ENCODE measurements at places on chromosomes 16 and 17.

DNA sequence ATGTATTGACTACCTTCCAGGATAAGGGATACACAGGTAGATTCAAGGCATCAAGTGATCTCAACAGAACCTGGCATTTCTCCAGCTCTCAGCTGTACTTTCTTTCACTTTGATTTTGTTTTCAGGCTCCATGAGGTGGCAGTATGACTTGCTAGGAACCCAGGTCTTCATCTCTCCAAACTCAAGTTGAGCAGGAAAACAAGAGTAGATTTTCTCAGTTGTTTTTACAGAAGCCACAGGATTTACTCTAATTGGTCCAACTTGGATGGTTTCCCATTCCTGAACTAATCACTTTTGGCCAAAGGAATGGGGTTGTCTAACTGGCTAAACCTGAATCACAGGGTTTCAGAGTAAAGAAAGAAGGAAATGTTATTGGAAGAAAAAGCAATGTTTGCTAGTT, 146.6 kb downstream of the TRIM37 start:
- DNase-seq = no peak

DNA sequence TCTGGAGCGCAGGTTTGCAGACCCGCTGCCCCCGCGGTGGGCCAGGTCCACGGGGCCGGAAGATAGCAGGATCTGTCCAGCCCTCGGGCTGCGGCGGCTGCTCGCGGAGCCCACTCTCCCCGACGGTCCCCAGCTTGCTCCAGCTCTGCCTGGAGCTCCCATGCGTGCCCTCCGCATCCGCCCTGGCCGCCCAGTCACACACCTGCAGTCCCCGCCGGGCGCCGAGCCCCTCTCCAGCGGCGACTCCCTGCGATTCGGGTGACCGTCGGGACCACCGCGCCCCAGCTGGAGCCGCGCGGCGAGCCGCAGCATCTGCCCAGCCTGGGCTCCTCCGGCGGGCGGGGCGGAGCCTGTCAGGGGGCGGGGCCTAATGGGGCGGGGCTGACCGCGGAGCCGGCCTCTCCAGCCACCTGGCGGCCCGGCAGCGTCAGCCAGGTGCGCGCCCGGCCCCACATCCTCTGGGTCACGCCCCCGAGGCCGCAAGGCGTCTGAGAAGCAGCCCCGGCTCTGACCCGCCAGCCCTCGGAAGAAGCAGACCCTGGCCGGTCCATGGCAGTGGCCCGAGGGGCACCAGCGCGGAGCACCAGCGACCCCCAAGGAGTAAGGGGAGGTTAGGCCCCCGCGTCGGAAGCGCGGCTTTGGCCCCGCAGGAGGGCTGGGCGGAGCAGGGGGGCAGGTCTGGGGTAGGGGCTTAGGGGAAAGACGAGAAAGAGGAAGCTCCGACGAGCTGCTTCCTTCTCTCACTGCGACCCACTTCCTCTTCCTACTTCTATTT, at the start of gene PIK3R5:
PIK3R5 (minus strand) TSS at position 314 of the 775 bp plus-strand sequence. CDS start 54,213 bp downstream, outside the sequence.
- no peak for DNase-seq

DNA sequence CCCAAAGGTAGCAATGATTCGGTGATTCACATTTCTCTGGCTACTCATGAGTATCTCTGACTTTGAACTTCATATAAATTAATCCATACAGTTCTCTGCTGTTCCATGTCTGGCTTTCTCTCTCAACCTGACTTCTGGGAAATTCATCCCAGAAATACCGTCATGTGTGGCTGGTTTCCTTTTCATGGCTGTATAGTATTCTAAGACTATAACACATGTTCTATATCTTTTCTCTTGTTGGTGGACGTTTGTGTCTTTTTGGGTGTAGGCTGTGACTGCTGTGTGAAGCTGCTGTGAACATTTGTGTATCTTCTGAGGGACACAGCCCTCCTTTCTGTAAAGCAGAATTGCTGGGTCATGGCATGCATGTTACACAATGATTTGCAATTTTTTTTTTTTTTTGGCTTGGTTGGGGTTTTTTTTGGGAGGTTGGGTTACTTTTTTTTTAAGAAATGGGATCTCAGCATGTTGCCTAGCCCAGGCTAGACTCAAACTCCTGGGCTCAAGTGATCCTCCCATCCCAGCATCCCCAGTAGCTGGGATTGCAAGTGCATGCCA, 6.3 kb downstream of the TTYH2 start:
- DNase-seq = no peak

- no peak for DNase-seq
These were observed 3.4 kb upstream of the SPOP start for GRCh38 chr17:49681106-49681979.

- DNase-seq = no peak
These were observed 12.3 kb downstream of the SLX4 start for GRCh38 chr16:3599121-3599520.

DNA sequence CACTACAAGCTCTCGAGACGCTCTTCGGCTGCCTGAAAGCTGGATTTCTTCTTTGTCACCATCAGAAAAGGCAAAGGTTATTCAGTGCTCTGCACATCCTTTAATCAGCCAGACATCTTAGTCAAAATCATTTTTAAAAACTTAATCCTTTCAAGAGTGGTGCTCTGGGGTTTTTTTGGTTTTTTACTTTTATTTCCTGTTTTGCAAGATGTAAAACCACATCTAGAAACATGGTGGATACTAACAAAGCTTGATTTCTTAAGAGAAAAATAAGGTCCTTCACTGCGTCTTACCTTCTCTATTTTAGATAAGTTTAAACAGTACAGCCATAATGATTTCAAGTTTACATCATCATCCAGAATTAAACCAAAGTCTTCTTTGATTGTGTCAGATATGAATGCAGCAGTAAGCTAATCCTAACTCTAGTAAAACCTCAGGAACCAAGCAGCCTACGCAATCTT, 6.3 kb downstream of the ANKRD11 start:
- DNase-seq = no peak

GRCh38 chr17:77965352-77965751, 6.8 kb downstream of the TNRC6C start:
- no peak for DNase-seq

DNA sequence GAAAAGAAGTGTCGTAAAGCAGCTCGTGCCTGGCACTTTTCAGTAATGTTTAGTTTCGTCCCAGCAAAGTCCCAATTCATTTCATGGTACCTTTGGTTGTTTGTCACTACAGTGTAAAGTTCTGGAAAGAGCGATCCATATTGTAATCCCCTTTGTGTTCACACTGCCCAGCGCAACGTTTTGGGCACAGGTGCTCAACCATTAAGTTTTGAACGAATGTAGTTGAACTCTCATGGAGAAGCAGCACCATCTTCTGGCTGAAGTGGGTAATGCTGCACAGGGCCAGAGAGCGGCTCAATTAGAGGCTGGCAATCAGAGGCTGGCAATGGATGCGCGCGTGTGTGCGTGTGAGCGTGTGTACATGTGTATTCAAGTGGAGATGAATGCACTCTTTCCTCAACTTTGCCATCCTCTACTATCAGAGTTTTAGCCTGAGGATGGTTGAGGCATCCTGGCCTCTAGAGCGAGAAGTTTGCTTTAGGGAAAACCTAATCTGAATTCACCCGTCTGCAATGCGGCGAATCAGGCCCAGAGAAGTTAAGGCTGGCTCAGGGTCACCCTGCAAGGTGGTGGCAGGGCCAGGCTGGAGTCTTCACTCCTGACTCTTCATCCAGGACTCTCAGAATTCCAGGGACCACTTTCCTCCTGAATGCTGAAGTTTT, 29.9 kb downstream of the DYNLL2 start:
- DNase-seq = peak; percentile 79

DNA sequence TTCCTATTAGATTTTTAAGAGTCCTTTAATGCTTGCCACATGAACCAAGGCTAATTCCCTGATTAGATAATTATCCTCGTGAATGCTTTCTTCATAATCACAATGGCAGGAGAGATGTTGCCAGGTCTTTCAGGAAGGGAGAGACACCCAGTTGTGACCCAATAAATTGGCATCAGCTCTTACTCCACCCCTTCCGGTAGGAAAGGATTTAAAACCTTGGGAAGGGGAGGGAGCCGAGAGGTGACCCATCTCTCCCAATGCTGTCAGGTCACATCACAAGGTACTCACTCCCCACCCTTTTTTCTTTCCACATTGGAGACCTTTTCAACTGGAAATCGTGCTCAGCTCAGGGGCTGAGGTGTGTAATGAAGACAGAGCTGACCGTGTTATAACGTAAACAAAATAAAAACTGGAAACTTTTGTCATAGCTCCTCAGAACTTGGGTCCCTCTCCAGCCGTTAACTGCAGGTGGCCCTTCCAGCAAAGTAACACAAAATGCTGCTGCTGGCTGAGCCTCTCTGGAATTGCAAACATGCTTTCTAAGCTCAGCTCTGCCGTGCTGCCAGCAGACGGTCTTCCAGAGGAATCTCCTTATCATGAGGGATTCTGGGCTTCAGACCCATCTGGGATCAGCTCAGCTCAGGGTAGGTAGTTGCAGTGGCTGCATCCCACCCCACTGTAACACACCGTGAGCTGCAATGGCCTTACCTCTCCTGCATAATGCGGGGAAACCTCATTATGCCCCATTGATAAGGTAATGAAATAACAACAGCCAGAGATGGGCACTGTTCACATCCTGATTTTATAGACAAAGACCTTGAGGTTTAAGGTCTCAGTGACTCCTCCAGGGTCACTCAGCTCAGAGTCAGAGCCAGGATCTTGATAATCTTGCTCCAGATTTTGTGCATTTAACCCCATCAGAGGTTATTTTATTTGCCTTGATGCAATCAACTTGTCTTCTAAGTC, 15.6 kb downstream of the TMEM100 start:
- no peak for DNase-seq

DNA sequence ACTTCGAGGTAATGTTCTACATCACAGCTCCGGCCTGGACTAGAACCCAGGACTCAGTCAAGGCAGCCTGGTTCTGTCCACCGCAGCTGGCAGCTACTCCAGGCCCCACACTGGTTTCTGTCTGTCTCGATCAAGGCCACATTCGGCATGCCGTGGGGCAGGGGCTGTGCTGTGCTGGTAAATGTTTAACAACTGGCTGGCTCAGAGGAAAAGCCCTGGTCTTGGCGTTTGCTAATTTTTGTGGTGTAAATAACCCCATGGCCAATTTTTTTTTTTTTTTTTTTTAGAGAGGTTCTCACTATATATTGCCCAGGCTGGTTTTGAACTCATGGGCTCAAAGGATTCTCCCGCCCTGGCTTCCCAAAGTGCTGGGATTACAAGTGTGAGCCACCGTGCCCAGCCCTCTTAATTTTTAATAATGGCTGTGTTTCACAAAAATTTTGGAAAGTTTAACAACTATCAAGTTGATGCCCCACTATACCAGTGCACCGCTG, 328 bp upstream of the DRC7 start:
- no peak for DNase-seq

DNA sequence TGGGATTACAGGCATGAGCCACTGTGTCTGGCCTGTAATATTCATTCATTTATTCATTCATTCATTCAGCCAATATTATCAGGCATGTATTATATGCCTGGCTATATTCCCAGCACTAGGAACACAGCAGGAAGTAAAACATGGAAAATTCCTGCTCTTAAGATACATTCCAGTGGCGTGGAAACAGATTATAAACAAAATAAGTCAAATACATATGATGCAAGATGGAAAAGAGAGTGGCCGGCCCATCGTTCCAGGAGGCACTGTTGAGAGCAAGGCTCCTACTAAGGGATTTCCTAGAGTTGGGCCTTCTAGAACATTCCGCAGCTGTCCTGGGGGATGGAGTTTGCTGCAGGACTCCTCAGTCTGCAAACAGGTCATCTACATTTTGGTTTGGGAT, 17.7 kb downstream of the ADCY9 start:
- no peak for DNase-seq

DNA sequence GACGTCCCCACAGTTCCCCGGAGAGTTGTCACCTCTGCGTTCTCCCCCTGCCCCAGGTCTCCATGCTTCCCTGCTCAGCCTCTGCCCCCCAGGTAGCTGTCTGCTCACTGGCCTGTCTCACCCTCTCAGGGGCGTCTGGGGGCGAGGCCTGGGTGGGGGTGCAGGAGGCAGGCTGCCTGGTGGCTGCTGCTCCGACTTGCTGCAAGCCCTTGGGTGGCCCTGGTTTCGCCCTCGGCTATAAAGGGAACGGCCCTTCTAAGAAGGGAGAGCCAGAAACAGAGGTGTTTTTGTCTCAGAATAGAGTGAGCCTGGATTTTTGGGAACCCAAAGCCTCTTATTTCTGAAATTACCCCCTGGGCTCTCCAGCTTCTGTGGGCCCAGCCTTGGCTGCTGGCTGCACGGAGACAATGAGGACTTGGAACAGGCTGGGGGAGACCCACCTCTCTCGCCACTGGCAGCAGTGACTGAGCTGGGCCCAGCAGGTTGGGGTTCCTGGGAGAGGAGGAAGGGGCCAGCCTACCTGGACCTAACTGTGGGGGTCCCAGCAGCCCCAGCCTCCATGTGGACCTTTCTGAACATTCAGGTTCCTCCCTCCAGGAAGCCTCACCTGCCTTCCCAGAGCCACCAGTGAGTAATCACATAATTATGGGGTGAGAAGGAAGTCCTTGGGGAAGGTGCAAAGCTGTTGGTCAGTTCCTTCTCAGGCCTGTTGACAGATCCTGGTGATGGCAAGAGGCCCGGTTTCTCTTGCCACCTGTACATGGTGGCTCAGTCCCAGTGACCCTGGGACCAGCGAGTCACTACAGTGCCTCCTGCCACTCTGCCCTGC, 15.5 kb upstream of the SPNS2 start:
- no peak for DNase-seq

GRCh38 chr16:88767546-88768070, 17.4 kb downstream of the PIEZO1 start:
- no peak for DNase-seq

GRCh38 chr17:12549499-12550041, 116.1 kb upstream of the MYOCD start:
- DNase-seq = no peak

DNA sequence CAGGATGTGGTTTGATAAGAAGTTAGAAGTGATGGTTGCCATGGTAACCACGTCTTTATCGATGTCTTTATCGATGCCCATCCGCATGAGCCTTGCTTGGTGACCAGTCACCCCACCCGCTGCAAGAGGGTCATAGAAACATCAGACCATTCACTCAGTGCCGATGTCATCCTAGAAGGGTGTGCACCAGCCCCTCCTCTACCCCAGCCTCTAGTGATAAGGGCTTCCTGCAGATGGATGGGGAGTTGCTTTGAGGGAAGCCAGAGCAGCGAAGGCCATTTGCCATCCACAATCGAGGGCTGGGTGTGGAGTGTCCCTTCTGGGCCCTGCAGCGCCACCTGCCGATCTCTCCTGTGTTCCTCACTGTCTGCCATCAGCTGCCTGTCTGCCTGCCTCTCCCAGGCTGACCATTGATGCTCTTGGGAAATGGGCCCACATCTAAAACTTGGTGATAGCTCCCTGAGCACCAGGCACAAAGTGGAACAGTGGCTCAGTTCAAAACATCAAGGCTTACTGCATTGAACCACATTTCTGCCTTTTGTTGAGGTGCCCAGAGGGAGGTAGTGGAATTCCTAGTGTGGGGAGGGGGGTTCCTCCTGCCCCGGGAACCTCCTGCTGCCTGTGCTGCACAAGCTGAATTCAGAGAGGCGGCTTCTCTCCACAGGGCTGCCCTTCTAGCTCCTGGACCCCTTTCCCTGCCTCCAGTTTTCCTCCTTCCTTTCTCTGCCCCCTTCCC, 8.9 kb downstream of the CALB2 start:
- no peak for DNase-seq

All from amygdala (tissue), 56 donors.